CD4-positive, CD25-positive, alpha-beta regulatory T cell (primary cell): ENCODE measurements at places on chromosomes 7 and 10. TPM values are rescaled to one million over a fixed set of nuclear protein-coding genes. Genes with fewer than 3 reads are reported as not detected.

The GIMAP8 gene
- 8.0 TPM for total RNA-seq

The NAT16 gene
- total RNA-seq = not detected

- no peak for DNase-seq
Measured at GRCh38 chr7:14888962-14889361, 13.6 kb downstream of the DGKB start.

- DNase-seq = no peak
Measured at GRCh38 chr7:90413185-90413528, 9.9 kb downstream of the CLDN12 start.

- no peak for DNase-seq
Measured at GRCh38 chr10:71829171-71829570, 21.9 kb downstream of the PSAP start.

- no peak for DNase-seq
Measured at GRCh38 chr7:140526787-140527664, 47.7 kb upstream of the MKRN1 start.

DNA sequence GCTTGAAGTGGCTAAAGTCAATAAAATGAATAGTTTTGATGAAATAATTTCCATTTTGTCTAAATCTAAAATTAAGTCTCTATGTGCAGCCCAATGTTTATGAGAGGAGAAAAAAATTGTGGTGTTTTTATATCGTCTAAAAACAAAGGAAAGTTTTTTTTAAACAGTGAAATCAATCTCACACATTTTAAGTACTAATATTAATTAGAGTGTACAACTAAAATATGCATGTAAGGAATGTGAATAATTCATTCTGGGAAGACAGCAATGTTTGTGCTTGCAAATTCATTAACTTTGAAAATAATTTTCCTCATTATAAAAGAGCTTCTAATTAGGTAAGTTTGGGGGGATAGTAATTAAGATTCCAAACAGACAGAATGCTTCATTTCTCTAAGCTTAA is at the start of gene NPVF:
TSS of gene NPVF (minus strand) at position 101 of the 400 bp plus-strand sequence. CDS start at position 54, 47 bp downstream.
- no peak for DNase-seq
